ENCODE measurements at places on chromosomes 5 and 9.

- no peak for DNase-seq
Measured at GRCh38 chr9:121280715-121281613, 13.0 kb downstream of the GSN start.

GRCh38 chr9:91522481-91522880, 98.8 kb upstream of the NFIL3 start:
- DNase-seq = peak; percentile 51

GRCh38 chr5:31531543-31531887, 378 bp downstream of the DROSHA start:
- peak; percentile 10 for DNase-seq

- peak; percentile 22 for DNase-seq
Measured at GRCh38 chr9:125822160-125822559, 75.0 kb downstream of the PBX3 start.

DNA sequence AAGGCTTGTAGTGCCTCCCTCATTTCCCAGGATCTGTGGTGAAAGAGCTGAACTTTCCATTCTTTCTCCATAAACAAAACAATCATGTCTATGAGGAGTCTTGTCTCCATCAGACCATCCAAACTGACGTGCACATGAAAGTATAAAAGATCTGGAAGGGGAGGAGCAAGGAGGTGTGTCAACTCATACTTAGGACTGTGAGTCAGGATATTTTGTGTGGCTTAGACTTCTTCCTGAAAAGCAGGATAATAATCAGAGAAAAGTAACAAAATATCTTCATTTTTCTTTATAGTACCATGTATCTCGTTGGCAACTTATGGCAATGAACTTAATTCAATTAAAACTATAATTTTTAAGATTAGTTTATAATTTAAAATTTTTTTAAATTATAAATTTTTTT, 96.0 kb upstream of the PRRC1 start:
- DNase-seq = no peak

Measured in hindlimb muscle (tissue), 1 donor.